Stimulated activated CD8-positive, alpha-beta memory T cell treated with anti-CD3 and anti-CD28 coated beads, Interleukin-7, amount 100 ng/mL, for 24 hours (primary cell): ENCODE measurements at places on chromosomes 2 and 18.

GRCh38 chr2:227461811-227462461, 10.0 kb upstream of the AGFG1 start:
- DNase-seq: no peak

- DNase-seq: no peak
These were observed 4.3 kb upstream of the SPATS2L start for GRCh38 chr2:200301953-200302858.

- no peak for DNase-seq
These were observed 71.5 kb downstream of the BABAM2 start for GRCh38 chr2:27962006-27962405.

GRCh38 chr2:106115250-106115649, 78.9 kb downstream of the UXS1 start:
- DNase-seq: no peak

- no peak for DNase-seq
These were observed 269.5 kb downstream of the LNPK start for GRCh38 chr2:175732531-175732930.

GRCh38 chr2:186429104-186429503, 57.0 kb upstream of the ZC3H15 start:
- DNase-seq: no peak

GRCh38 chr2:145012806-145013205, 492.9 kb upstream of the ZEB2 start:
- no peak for DNase-seq

- no peak for DNase-seq
These were observed 102.2 kb upstream of the CYP1B1 start for GRCh38 chr2:38178119-38178518.

GRCh38 chr2:53672881-53673522, 94.6 kb upstream of the CHAC2 start:
- DNase-seq: no peak

- no peak for DNase-seq
These were observed 202.7 kb downstream of the ZEB2 start for GRCh38 chr2:144317071-144317738.

GRCh38 chr18:11587846-11588245, 21.6 kb upstream of the SLC35G4 start:
- DNase-seq: no peak

DNA sequence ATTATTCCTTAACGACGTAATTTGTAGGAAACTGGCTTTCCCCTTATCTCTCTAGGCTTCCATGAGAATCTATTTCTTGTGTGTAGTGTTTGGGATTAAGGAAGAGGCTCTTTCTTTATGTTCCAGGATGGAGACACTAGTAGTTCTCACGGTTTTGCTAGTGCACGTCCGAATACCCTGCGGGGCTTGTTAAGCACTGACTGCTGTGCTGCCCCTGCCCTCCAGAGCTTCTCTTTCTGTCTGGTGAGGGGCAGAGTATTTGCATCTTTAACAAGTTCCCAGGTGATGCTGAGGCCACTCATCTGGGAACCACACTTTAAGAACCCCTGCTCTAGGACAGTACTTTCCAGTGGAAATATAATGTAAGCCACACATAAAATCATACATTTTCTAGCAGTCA, 76.4 kb downstream of the SPATS2L start:
- no peak for DNase-seq
